ENCODE measurements at places on chromosomes 11 and 22.

DNA sequence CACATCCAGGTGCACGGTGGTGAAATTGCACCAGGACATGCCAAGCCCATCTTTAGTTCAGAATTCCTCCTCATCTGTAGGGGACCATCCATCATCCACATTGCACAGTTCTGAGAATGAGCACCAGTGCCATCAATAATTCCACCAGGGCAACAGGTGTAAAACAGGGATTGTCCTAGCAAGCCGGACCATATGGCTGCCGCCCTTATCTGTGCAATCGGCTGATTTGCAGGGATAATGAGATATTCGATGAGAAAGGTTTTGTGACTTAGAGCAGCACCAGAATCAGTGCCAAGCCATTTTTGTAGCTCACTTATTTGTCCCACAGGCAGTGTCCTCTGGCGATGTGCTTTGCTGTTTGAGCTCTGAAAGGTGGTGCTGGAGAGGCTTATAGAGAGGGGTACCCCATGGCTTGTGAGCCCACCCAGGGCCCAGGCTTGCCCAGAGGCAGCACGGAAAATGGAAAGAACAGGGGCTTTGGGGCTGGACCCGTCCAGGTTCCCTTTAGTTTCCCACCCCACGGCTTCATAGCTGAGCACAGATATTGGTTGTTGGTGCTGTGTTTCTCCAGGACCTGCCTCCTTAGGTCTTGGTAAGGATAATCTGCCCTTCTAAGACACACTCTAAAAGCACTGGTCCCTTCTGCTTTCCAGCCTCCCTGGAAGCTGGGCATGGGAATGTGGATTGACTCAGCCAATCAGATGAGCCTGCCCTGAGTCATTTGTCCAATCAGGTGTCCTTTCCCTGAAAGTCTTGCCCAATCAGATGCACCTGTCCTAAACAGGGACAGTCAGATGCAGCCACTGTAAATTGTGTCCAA is 84.0 kb upstream of the SHANK2 start:
- no peak for DNase-seq

DNA sequence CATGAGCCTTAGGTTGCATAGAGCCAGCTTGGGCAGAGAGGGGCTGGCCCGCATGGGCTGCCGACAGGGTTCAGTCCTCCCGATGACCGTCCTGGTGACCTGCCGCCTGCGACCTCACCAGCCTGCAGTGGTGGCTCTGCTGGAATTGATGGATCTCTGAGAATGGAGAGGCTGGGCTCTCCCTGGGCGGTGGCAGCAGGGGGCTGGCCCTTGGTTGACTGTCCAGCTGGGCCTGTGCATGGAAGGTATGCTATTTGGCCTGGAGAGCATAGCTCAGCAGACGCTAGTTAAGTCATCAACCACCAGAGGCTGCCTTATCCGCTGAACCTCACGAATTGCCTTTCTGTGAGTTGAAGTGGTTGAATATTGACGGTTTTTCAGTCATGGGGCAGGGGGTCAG is 19.7 kb downstream of the GRAMD4 start:
- no peak for DNase-seq

- no peak for DNase-seq
Measured at GRCh38 chr11:75219869-75220268, 20.7 kb upstream of the TPBGL start.

GRCh38 chr11:33479231-33479630 is 221.4 kb downstream of the C11orf91 start:
- DNase-seq: no peak

DNA sequence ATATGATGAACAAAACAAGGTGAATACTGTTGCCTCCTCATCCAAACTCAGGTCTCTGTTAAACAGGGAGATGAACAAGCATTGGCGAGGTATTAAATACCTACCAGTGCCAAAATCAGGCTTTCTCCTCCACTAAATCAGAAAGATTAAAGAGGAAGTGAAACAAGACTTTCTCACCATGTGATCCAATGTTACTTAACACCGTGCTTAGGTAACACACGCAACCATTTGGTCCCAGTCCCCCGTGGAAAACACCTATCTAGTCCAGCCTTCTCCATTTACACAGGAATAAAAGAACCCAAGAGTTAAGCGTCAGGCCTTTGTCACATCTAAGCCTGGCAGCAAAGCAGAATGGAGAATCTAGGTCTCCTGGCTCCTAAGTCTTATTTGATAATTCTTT is 34.5 kb downstream of the TENM4 start:
- no peak for DNase-seq

GRCh38 chr11:12284316-12285050 is 92.9 kb upstream of the PARVA start:
- DNase-seq: no peak

- DNase-seq: no peak
Measured at GRCh38 chr22:48483764-48484528, 1343.7 kb downstream of the BRD1 start.

- DNase-seq: no peak
Measured at GRCh38 chr11:8694137-8694536, 11.5 kb downstream of the RPL27A start.

DNA sequence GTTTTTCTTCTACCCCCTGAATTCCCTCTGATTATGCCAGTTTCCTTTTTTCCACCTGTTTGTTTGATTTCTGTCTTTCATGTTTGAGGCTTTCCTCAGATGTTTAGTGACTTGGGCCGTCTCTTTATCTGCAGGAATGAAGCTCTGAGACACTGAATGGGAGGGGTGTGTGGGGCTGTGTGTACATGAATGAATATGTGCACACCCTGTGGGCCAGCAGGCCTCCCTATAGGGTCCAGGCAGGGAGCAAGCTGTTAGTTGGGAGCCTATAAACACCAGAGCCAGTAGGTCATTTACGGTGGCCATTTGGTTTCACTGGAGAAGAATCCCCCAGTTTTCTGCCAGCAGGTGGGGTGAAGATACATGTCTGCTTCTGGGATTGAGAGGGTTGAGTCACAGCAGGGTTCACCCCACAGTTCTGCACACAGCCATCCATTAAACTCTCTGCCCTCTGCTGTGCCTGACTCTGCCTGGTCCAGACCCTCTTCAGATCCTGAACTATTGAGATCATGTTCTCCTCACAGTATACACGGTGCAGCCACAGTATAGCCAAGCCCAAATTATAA is 34.8 kb downstream of the BARX2 start:
- no peak for DNase-seq

DNA sequence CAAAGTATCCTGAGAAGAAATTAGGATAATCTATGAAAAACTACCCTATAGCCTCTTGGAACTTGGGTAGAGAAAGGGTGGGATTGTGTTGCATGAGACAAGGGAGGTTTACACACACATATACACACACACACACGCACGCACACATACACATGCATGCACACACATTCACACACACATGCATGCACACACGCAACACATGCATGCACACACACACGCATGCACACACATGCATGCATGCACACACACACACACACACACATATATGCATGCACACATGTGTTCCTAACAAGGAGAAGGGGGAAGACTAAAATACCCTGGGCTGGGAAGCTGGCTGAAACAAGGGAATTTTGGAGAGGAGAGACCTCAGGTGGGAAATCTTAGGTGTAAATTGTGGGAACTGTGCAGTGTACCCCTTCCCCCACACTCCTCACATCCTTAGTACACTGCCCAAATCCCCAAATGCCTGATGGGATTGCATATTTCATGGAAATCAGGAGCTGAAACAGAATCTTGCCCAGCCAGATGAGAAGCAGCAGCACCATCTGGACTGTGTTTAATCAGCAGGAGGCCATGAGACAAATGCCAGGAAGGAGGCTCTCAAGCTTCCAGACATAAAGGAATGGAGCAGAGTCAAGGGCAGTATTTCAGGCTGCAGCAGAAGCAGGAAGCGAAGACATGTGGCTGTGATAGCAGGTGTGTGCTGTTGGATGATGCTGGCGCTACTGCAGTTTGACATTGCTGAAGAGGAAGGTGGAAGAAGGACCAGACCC is 14.6 kb upstream of the POLD3 start:
- DNase-seq: no peak

DNA sequence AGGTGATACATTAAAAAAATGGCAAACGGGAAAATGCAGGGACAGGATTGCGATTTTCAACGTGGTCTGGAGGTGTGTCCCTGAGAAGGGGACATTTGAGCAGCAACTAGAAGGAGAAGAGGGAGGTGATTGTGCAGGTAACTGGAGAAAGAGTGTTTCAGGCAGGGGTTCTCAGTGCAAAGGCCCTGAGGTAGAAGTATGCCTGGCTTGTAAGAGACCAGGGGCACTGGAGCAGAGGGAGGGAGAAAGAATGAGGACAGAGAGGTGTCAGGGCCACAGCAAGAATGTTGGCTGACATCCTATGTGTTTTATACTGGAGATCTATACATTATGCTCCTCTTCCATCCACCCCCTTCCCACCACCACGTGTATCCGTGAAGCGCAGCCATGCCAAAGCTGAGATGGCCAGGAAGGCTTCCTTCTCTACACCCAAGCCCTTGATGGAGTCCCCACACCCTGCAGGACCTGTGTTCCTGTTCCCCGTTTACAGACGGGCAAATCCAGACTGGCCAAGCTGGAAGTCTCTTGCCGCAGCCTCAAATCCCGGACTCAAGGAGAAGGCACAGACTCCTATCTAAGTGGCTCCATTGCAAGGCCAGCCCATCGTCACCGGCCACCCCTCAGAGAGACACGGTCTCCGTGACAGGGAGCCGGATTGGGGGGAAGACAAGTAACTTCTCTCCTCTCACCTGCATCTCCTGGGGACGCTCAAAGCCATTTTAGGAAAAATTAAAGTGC is 416.1 kb downstream of the MN1 start:
- no peak for DNase-seq

DNA sequence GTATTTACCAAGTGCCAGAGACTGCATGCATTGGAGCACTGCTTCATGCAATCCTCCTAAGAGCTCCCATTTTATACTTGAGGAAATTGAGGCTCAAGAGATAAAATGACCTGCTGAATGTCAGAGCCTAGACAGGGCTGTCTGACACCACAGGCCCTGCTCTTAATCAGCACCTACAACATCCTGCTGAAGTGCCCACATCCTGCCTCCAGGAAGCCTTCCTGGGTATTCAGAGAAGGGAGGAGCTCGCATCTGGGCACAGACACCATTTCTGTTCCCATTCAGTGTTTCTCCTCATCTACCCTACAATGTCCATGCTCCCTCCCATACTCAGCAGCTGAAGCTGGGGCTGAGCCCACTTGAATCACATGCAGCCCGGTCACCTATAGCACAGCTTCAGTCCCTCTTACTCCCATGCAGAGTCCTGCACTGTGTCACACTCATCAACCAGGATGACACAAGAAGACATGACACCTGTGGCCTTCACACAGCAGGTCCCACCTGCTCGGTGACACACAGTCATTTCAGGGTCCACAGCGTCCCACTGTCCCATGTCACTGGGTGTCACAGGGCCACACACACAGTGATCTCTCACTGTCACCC is 53.1 kb downstream of the PDE2A start:
- peak; percentile 7 for DNase-seq

- no peak for DNase-seq
Measured at GRCh38 chr22:35608088-35608487, 9.0 kb downstream of the MB start.

- DNase-seq: no peak
Measured at GRCh38 chr11:33734441-33735270, 1.6 kb downstream of the CD59 start.
